ENCODE measurements at places on chromosomes 4 and X.

DNA sequence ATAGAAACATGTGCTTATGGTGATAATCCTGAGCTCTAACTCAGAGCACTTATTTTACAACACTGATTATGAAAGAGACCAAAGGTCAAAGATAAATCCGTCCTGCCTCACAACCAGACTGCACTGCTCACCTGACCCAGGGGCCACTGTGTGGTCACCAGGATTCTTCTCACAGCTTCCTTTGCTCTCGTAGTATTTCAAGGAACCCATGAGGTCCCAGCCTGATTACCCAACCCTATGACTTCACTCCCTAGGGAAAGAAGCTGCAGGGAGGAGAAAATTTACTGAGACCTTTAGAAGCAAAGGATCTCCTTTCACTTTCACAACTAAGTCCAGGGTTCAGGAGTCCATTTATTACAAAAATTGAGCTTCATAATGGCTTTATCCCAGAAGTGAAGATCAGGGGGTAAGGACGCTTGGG is 9.6 kb downstream of the SLC25A5 start:
- no peak for DNase-seq

DNA sequence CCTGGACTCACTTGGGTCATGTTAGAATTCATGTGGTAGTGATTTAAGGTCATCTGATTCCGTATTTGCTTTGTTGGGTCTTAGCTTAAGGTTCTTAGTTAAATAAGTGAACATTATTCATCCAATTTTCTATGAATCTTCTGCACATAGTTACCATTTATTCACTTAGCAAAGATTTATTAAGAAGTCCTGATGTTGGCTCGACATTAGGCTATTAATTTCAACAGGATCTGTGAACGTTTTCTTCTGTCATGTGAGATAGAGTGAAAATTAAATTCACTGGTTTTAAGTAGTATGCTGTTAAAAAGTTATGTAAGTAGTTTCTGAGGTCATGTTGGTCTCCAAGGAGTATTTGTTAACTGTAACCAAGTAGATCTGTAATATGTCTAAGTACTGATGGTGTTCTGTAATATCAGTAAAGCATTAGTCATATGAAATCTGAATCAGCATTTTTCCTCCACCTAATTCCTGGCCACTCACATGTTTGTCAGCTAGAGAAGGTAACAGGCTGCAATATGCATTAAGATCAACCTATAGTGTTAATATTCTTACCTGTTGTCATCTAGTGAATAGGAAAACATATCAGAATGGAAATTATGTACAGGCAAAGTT is 155.6 kb downstream of the PCDH7 start:
- DNase-seq = no peak

- no peak for DNase-seq
Observed at GRCh38 chr4:7704091-7704490, 235.6 kb downstream of the AFAP1 start.

- no peak for DNase-seq
Observed at GRCh38 chrX:110215411-110215810, 102.5 kb downstream of the AMMECR1 start.

GRCh38 chr4:73275318-73275654 is 16.7 kb upstream of the ANKRD17 start:
- no peak for DNase-seq

DNA sequence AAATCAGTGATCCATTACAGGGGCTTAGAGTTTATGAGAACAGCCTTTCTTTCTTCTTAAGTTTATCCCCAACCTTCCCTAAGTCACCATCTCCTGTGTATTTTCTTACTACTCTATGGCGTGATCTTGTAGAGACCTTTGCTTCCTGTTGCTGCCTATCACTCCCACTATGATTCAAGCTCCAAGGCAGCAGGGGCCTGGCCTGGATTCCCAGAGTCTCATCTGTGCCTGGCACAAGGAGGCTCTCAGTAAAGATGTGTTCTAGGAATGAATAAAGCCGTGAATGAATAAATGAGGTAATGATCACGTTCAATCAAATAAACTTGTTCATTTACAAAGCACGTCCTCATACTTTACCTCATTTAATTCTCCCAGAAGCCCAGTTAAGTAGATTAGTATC is 45.4 kb downstream of the CC2D2A start:
- DNase-seq = no peak

DNA sequence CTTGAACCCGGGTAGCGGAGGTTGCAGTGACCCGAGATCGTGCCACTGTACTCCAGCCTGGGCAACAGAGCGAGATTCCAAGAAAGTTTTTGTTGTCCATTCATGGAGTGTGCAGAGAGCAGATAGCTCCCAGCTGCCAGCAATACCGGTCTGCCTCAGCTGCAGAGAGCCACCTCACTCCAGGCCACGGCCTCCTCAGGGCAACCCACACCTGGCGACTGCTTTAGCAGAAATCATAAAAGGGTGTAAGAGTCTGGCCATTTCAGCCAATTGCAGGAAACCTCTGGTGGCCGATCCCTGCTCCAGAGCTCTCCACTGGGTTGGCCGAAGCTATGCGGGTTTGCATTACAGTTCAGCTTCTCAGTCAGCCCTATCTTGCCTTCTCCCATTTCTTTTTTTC is 227.4 kb upstream of the BCOR start:
- no peak for DNase-seq

- DNase-seq = no peak
Observed at GRCh38 chr4:79604152-79604551, 196.1 kb upstream of the GK2 start.

DNA sequence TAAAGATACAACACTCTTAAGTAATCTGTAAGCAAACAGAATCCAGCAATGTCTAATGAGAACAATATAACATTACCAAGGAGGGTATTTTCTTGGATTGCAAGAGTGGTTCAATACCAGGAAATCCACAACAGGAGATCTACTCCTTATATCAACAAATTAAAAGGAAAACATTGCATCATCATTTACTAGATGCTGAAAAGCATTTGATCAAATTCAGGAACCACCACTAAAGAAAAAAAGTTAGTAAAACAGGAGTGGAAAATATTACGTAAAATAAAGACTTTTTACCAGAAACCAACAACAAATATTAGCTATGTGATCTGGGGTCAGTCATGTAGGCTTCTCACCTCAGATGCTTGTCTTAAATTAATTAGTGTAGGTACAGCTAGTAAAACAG is 66.8 kb upstream of the MAB21L2 start:
- no peak for DNase-seq

DNA sequence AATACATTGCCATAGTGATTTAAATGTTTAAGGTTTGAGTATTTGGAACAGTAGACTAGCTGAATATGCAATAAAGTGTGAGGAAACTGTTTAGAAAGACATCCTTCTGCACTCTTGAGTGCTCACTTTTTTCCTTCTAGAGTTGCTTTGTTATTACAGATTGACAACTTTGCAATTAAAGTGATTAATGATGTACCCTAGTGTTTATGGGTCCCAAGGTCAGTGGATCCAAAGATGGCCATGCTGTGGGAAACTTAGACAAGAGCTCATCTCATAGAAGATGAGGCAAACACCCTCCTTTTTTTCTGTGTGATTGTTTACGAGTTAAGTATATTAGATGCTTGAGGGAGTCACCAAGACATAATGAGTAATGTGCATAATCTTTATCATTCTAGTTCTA is 118.8 kb downstream of the PDLIM5 start:
- no peak for DNase-seq

GRCh38 chr4:173794662-173795061 is 264.6 kb upstream of the HAND2 start:
- no peak for DNase-seq

DNA sequence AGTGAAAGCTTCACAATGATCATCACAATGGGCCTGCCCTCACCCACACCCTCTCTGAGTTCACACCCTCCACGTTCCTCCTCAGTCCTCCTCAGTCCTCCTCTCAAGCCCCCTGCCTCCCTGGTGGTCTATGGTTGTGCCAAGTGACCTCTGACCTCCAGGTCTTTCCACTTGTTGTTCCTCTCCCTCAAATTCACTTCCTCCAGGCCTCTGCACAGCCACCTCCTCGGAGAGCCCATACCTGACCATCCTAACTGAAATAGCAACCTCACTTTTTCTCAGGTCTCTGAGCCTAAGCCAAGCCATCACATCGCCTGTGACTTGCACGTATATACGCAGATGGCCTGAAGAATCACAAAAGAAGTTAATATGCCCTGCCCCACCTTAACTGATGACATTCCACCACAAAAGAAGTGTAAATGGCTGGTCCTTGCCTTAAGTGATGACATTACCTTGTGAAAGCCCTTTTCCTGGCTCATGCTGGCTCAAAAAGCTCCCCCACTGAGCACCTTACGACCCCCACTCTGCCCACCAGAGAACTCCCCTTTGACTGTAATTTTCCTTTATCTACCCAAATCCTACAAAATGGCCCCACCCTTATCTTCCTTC is 293.4 kb upstream of the TENM3 start:
- DNase-seq = no peak

DNA sequence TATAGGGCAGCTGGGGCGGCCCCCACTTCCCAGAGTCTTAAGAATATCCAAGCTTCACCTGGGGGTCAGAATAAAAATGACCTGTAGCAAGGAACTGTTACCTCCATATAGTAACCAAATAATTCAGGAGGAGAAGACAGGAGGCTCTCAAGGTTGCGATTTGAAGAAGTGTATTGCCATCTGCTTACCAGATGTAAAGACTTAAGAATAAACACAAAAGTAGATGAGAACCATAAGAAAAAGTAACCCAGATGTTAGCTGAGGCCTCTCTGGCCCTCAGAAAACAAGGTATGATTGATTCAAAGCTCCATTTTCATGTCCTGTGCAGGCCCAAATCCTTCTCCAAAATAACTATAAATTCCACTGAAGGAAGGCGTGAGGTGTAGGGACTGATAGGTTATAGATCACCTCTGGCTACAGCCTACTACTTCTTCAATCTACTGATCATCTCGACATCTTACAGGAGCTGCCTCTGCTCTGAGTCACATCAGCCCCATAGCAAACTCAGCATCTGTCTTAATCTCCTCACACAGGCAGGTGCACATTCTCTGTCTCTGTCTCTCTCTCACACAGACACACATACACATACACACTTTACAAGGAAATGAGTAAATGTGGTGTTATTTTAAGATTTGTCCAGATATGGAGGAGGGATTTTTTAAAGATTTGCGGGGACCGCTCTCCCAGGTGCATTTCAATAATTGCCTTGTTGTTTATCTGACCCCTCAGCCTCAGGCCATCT is 193.9 kb upstream of the EDNRA start:
- no peak for DNase-seq

GRCh38 chr4:56424697-56425514 is 10.5 kb downstream of the PPAT start:
- no peak for DNase-seq

GRCh38 chr4:176622251-176622948 is 170.3 kb downstream of the VEGFC start:
- DNase-seq = no peak

- no peak for DNase-seq
Observed at GRCh38 chr4:55758570-55758969, 61.0 kb upstream of the EXOC1L start.

DNA sequence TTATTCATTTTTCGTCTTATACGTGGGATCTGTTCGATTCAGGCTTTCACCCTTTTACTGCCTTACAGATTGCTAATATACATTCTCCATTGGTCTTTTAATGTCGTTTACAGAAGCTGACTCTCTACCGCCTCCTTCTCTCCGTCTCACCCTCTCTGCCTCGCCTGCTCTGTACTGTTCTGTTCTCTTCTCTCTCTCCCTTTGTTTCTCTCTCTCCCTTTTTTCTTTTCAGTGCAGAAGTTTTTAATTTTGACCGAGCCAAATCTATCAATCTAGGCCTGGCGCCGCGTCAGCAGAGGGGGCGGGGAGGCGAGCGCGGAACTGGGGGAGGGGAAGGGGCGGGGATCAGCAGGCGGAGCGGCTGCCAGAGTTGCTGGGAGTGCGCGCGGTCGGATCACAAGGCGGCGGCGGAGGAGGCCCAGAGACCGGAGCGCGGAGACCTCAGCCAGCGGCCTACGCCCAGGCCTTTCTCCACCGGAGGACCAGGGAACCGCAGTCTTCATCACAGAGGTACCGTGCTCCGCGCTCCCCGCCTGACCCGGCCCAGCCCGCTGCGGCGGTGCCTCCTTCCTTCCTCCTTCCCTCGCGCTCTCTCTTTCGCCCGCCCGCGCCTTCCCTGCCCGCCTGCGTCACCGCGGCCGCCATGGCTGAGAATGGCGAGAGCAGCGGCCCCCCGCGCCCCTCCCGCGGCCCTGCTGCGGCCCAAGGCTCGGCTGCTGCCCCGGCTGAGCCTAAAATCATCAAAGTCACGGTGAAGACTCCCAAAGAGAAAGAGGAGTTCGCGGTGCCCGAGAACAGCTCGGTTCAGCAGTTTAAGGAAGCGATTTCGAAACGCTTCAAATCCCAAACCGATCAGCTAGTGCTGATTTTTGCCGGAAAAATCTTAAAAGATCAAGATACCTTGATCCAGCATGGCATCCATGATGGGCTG is at the start of gene UBQLN2:
Gene UBQLN2 (plus strand): TSS at position 397 of the 931 bp plus-strand sequence. CDS start 247 bp downstream, at position 644.
- DNase-seq = peak; percentile 47

- no peak for DNase-seq
Observed at GRCh38 chr4:10524196-10524833, 67.1 kb upstream of the ZNF518B start.

- DNase-seq = no peak
Observed at GRCh38 chr4:161252520-161253141, 911.2 kb downstream of the FSTL5 start.

GRCh38 chrX:15293451-15293850 is 22.0 kb downstream of the ASB11 start:
- no peak for DNase-seq

- no peak for DNase-seq
Observed at GRCh38 chr4:25662306-25662705, 6.7 kb downstream of the SLC34A2 start.

- DNase-seq = no peak
Observed at GRCh38 chr4:103289186-103289585, 91.0 kb upstream of the CENPE start.

DNA sequence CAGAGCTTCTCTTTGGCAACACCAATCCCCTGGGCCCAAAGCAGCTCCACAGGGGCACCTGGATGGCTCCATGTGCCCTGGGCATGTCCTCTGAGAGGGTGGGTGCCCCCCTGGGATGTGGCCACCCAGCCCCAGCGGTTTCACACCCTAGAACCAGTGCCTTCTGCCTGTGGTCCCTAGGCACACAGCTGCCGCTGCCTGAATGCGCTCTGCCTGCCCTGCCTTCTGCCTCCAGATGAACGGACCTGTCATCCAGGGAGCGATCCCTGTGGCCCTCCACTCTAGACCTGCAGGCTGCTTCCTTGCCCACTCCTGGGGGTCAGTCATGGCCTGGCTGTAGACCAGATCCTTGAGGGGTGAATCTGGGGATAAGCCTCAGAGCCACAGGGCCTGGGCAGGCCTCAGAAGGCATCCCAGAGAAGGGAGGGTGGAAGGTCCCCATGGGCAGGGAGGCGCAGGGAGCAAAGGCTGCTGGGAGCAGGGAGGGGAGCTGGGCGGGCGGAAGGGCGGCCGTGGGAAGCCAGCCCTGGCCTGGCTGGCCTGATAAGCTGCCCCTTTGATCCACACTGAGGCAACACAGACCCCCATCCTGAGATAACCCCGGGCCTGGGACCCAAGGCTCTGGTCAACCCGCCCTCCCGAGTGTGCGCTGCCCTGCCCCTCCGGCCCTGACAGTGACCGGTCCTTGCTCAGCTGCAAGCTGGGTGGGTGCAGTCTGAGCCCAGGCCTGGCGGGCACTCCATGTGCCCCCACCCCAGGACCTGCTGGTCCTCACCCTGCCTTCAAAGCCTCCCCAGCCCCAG is 8.1 kb upstream of the FGFR3 start:
- DNase-seq = no peak

All from NCI-H1417 treated with DMSO at 0.1 percent for 48 hours (cell line).